Naive thymus-derived CD4-positive, alpha-beta T cell (primary cell): ENCODE measurements at places on chromosomes 6 and 20.
A peak's percentile ranks its signal among the peaks of the same experiment; 100 is the strongest.

- H3K4me3 ChIP-seq: no peak overlapping the region
- no peaks in the 10 kb centered on the region for H3K27me3 ChIP-seq
- DNase-seq: no peak
- H3K27ac ChIP-seq: no peak overlapping the region
These were observed 27.2 kb upstream of the BRPF3 start for GRCh38 chr6:36169023-36170007.

DNA sequence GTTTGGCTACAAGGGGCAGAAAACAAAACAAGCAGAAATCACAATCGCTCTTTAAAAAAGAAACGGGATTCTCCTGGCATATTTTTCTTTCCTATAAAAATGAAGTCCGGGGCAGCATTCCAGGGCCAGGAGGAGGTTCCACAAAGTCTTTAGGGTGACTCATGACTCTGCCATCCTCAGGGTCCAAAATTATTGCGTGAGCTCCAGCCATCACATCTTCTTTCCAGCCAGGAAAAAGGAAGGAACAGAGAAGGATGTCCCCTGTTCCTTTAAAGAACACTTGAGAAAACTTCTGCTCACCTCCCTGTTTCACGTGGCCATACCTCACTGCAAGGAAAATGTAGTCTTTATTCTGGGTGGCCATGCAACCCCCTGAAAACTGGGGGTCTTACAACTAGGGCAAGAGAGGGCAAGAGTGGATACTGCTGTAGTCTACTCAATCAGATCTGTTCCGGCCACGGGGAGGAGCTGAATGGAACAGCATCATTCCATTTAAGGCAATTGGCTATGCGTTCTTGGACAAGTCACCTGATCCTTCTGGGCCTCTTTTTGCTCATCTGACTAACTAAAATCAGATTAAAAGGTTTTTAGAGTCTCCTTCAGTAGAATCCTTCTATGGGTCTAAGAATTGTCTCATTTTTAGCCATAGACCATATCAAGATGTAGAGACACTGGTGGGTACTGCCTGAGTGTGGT lies 49.4 kb downstream of the CTCFL start:
- no peak overlapping the region for H3K27ac ChIP-seq
- H3K4me1 ChIP-seq: peaks cover 14% of the 10 kb centered on the region
- no peaks in the 10 kb centered on the region for H3K27me3 ChIP-seq
- no peaks in the 10 kb centered on the region for H3K36me3 ChIP-seq
- no peak for DNase-seq
- H3K4me3 ChIP-seq: no peak overlapping the region

GRCh38 chr6:12312736-12313135 lies 22.6 kb downstream of the EDN1 start:
- no peaks in the 10 kb centered on the region for H3K27me3 ChIP-seq
- no peak overlapping the region for H3K27ac ChIP-seq
- no peak overlapping the region for H3K4me3 ChIP-seq
- no peaks in the 10 kb centered on the region for H3K36me3 ChIP-seq
- DNase-seq: no peak

DNA sequence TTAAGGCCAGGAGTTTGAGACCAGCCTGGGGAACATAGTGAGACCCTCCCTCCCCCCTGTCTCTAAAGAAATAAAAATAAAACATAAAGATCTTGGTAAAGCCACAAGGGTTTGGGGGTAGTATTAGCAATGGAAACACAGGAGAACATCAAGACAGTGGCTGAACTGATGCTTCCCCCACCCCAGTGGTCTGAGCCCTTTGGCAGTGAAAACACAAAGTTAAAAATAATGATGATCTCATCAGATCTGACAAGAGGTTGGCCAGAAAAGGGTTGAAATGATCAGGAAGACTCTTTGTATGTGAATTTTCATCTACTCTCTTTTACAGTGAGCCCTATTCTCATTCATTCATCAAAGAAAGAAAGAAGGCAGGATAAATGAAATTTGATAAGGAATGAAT lies 93.7 kb downstream of the KCNB1 start:
- DNase-seq: no peak
- no peaks in the 10 kb centered on the region for H3K36me3 ChIP-seq
- no peaks in the 10 kb centered on the region for H3K27me3 ChIP-seq
- H3K4me1 ChIP-seq: no peaks in the 10 kb centered on the region

DNA sequence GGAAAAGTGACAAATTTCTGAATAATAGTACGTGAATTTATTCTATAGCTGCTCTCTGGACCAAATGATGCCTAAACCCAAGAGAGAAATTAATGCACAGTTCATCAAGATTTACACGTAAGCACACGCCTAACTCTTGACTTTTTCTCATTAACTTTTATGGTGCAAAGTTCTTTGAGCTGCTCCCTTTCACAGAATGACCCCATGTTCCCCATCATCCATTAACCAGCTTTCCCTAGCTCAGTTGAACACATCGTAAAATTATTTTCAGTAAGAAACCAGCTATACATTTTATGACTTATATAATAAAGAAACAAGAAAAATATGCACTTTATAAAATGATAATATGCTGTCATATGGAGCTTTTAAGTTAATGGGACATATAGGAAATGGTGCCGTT lies 54.3 kb downstream of the ID4 start:
- no peaks in the 10 kb centered on the region for H3K27me3 ChIP-seq
- no peaks in the 10 kb centered on the region for H3K36me3 ChIP-seq

DNA sequence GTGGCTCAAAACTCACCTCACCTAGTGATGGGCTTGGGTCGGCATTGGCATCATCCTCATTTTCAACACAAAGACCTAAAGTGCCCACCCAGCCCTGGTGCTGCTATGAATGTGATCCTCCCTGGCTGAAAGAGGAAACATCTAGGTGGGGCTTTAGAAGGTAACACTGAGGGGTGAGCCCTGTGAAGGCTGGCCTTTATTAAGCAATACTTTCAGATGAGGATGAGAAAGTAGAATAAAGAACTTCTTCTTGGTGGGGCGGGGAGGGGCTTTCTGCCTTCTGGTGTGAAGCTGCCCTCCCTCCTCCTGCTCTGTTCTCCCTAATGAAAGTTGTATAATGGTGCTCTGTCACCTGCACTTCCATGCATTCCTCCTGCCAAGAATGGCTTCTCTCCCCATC lies 133.0 kb upstream of the TRAF3IP2 start:
- peak overlapping the region; percentile 12 for H3K27ac ChIP-seq
- peaks cover 90% of the 10 kb centered on the region for H3K4me1 ChIP-seq
- no peak overlapping the region for H3K4me3 ChIP-seq

- H3K4me3 ChIP-seq: no peak overlapping the region
- DNase-seq: no peak
- no peak overlapping the region for H3K27ac ChIP-seq
- H3K27me3 ChIP-seq: no peaks in the 10 kb centered on the region
- no peaks in the 10 kb centered on the region for H3K4me1 ChIP-seq
These were observed 829.3 kb upstream of the FLRT3 start for GRCh38 chr20:15166744-15167143.

DNA sequence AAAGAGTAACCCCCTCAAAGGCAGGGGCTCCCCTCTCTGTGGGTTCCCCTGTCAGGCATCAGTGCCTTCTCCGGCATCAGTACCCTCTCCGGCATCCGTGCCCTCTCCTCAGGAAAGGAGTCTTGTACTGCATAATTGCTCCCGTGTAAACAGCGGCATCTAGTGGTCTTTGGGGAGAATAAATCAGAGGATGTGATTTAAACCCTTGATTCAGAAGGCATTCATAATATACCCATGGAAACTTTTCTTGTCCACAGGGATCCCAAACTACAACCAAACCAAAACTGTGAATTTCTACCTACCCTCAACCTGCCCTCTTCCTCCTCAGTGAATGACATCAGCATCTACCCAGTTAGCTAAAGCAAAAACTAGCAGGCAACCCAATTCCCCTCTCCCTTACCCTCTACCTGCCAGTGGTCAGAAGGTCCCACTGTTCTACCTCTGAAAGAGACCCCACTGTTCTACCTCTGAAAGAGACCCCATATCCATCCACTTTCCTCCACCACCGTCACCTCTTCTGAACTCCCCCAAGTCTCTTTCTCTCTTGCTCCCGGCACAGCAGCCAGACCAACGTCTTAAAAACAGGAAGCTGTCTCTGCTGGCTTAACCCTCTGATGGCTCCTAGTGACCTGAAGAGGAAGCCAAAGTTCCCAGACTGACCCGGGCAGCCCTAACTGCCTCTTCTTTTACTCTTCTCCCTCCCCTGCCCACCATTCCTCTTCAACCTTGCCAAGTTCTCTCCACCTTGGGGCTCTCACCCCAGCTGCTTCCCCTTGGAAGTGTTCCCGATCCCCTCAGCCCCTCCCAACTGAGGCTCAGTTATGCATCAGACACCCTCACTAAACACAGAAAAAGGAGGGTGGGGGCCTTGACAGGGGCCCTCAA lies 27.2 kb downstream of the UBE2V1 start:
- no peaks in the 10 kb centered on the region for H3K36me3 ChIP-seq
- H3K27ac ChIP-seq: peak overlapping the region; percentile 43
- no peaks in the 10 kb centered on the region for H3K27me3 ChIP-seq
- peaks cover 13% of the 10 kb centered on the region for H3K4me1 ChIP-seq
- H3K4me3 ChIP-seq: peak overlapping the region; percentile 63

GRCh38 chr20:1125277-1125676 lies 6.9 kb downstream of the PSMF1 start:
- H3K36me3 ChIP-seq: peaks cover 25% of the 10 kb centered on the region
- peaks cover 26% of the 10 kb centered on the region for H3K4me1 ChIP-seq
- DNase-seq: no peak
- no peaks in the 10 kb centered on the region for H3K27me3 ChIP-seq

DNA sequence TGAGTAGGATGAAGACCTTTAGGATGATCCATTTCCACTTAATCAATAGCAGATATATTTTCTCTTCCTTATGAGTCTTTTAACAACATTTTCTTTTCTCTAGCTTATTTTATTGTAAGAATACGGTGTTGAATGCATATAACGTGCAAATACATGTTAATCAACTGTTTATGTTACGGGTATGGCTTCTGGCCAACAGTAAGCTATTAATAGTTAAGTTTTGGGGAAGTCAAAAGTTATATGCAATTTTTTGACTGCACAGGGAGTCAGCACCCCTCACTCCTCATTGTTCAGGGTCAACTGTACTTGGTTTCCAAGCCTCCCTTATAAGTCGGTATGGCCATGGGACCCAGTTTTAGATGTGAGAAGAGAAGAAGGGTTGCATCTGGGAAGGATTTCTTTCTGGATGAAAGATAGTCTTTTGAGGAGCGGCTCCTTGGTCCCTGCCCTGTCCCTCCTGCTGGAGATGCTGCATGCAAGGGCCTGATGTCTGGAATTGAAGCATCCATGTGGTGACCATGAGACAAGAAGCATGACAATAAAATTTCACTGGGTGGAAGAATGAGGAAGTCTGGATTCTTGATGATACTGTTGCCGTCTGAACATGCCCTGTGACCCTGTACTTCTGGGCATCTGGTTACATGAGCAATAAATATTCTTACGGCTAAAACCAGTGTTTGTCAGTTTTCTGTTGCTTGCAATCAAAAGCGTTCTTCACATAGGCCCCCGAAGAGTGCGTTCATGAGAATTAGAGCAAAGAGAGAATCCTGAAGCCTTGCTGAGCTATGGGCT lies 194.7 kb upstream of the PMEPA1 start:
- H3K4me1 ChIP-seq: no peaks in the 10 kb centered on the region
- DNase-seq: no peak

DNA sequence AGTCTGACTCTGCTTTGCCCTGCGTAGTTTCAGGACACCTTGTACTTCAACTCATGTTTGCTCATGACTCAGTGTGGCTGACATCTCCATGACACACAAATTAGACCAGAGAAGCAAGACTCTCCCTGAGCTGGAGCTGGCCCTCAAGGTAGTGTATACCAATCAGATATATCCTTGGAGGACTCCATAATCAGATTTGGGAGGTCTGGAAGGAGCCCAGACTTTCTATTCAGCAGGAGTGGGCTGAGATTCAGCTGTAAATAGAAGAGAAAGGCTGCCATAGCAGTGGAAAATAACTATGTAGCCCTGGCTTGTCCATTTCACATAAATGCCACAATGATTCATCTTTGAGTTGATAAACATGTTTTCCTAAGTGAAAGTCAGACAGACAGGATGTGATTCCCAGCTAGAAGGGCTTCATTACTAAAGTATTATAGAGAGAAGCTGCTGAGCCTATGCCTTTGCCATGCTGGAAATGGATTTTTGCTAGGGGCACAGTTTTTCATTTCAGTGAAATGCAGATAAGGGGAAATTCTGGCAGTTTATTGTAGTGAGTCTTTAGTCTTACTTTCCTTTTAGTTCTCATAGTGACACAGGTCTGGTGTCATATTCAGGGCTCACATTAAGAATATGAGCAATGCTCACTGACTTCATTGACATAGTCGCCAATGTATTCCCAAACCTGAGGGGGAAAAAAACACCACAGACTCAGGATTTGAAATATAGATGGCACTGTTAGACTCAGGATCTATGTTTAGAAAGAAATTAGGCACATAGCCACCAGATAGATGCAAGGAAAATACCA lies 95.3 kb downstream of the CLVS2 start:
- H3K36me3 ChIP-seq: no peaks in the 10 kb centered on the region
- H3K4me1 ChIP-seq: no peaks in the 10 kb centered on the region
- no peak for DNase-seq
- no peaks in the 10 kb centered on the region for H3K27me3 ChIP-seq
- no peak overlapping the region for H3K27ac ChIP-seq

DNA sequence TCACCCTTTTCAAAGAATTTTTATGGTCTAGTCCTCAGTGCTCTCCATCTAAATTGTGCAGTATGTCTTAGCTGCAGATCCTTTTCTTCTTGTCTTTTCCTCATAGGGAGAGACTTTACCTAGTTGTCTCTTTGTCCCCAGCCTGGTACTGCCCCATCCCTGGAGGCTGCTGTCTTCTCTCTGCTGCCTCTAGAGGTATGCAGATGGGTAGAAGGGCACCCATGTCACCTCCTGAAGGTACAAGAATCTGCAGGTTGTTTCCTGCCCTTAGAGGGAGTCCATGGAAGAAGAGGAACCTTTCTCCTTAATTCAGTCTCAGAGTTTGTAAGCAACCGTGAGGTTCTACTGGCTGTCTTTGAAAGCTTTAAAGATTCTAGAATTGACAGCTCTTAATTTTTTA lies 39.1 kb downstream of the MCM8 start:
- no peaks in the 10 kb centered on the region for H3K27me3 ChIP-seq
- no peaks in the 10 kb centered on the region for H3K4me1 ChIP-seq
- no peak for DNase-seq
- H3K36me3 ChIP-seq: no peaks in the 10 kb centered on the region
- H3K27ac ChIP-seq: no peak overlapping the region

DNA sequence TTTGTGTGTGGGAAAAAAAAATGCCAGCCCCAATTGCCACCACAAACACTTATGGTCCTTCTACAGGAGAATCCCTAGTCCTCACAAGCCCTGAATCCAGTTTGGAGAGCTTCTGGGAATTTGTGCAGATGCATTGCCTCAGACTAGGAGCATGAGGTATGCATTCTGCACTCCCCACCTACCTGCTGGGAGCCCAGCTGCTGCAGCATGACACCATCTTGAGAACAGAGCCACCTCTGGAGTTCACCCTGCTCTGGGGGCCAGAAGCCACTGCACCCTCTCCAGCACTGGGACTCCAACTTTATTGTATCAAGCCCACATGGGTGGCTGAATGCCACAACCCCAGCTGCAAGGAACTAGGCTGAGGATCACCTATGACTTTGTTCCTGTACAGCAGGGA lies 568.5 kb upstream of the ID4 start:
- no peaks in the 10 kb centered on the region for H3K4me1 ChIP-seq
- H3K4me3 ChIP-seq: no peak overlapping the region
- no peak overlapping the region for H3K27ac ChIP-seq
- H3K27me3 ChIP-seq: no peaks in the 10 kb centered on the region
- no peaks in the 10 kb centered on the region for H3K36me3 ChIP-seq

GRCh38 chr20:59809630-59810448 lies 123.6 kb downstream of the SYCP2 start:
- H3K36me3 ChIP-seq: no peaks in the 10 kb centered on the region
- no peak for DNase-seq
- H3K27ac ChIP-seq: no peak overlapping the region
- no peaks in the 10 kb centered on the region for H3K27me3 ChIP-seq

GRCh38 chr6:5782783-5783547 lies 223.8 kb downstream of the NRN1 start:
- no peak overlapping the region for H3K4me3 ChIP-seq
- H3K27me3 ChIP-seq: no peaks in the 10 kb centered on the region
- no peak overlapping the region for H3K27ac ChIP-seq
- no peaks in the 10 kb centered on the region for H3K4me1 ChIP-seq
